ENCODE measurements at places on chromosomes 16 and 17.

GRCh38 chr17:59373882-59374495 is 42.5 kb downstream of the YPEL2 start:
- no peak for DNase-seq

DNA sequence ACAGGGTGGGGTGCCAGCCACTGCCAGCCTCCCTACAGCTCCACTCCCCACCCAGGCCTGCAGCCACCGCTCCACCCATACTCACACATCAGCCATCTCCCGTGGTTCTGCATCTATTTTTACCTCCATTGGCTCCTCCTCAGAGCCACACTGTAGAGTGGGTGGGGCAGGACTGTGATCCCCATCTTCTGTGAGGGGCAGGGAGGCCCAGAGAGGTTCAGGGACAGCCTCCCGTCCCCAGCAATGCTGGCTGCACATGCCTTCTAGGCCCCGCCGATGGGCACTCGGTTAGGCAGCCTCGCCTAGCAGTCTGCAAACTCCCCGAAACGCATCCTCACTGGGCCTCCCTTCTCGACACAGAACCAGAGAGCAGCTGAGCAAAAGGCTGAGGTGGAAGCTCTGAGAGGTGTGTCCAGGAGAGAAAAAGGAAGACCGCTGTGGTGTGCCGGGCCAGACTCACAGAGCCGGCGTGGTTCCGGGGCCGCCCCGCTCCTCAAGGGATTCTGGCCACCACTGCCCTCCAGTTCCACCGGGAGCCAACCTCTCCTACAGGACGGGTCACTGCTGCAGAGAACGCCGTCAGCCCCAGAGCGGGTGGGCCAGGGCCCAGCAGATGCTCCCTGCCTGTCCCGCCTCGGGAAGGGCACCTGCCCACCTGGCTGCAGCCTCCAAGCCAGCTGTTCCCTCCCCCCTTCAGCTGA is 71.9 kb downstream of the ABR start:
- no peak for DNase-seq

GRCh38 chr16:51084074-51084928 is 66.8 kb downstream of the SALL1 start:
- DNase-seq: no peak

GRCh38 chr17:47281216-47281615 is 27.6 kb downstream of the ITGB3 start:
- DNase-seq: no peak

DNA sequence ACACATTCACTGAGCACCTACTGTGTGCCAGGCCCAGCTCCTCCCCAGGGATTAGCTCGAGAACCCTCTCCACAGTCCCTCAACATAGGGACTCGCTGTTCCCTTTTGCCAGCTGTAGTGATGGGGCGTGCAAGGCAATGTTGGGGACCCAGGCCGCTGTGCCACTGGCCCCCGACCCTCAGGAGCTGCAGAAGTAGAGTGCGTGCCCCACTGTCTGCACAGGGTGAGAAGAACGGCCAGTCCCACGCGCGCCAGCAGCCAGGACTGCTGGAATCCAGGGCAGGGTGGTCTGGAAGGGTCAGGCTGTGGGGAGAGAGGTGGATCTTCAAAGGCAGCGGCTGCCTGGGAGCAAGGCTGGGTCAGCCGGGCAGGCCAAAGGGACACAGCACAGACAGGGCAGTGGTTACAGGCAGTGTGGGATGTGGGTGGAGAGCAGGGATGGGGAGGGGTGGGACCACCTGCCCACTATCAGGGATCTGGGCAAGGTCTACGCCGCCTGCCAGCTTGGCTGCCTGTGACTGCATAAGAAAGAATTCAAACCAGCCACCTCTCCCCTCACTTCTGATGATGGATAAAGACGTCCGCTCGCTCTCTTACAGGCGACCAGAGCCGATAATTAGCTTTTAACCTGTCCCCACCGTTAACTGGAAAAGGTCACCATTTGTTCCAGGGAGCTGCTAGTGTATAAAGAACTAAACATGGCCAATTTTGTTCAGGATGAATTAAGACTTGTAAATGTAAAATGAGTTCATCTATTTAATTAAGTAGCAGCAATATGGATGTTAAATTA is 86.7 kb upstream of the GSE1 start:
- no peak for DNase-seq
